ENCODE measurements at places on chromosomes 1 and 21.

DNA sequence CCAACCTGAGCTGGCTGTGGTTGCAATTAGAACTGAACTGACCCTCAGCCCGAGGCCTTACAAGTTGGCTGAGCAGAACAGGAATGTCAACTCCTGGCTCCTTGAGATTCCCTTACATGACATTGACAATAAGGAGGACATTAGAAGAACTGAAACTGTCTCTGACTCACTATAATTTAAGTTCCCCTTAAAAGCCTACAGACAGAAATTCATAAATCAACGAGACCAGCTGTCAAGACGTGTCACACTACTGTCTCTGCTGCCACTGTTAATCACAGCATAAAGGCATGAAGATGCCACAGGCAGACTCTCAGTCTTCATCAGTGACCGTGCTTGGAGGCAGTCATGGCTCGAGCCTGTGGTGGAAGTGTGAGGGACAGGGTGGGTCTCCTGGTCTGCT lies 168.8 kb downstream of the GABPA start:
- no peak for DNase-seq

DNA sequence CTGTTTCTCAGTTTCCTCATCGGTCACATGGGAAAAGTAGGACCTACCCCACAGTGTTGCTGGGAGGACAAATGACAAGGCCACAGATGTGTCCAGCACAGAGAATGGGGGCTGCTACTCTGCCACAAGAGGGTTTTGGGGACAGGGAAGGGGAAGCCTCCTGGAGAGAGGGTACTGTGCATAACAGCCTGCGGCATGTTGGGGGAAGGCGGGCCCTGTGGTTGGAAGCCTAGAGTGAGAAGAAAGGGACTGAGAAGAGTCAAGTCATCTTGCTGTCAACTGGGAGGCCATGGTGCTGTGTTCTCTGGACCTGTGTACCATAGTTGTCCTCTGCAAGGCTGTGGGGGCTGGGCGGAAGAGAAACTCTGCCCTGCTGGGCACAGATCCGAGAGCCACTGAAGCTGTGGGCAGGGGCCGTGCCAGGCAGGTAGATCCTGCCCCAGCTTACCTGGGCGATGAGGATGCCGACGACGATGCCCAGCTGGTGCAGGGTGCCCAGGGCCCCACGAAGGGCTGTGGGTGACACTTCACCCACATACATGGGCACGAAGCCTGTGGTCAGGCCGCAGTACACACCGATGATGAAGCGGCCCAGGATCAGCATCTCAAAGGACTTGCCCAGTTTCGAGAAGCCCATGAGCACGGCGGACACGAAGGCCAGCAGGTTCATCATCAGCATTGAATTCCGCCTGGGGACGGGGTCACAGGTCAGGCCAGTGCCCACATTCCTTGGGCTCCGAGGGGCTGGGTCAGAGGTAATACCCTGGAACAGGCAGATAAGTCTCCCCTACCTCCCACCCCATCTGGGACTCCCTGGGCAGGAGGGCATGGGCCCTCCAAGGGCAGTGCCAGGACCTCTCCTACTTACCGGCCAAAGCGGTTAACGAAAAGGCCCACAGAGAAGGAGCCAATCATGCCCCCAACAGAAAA lies 28.2 kb downstream of the SLC2A1 start:
- DNase-seq, result no peak

DNA sequence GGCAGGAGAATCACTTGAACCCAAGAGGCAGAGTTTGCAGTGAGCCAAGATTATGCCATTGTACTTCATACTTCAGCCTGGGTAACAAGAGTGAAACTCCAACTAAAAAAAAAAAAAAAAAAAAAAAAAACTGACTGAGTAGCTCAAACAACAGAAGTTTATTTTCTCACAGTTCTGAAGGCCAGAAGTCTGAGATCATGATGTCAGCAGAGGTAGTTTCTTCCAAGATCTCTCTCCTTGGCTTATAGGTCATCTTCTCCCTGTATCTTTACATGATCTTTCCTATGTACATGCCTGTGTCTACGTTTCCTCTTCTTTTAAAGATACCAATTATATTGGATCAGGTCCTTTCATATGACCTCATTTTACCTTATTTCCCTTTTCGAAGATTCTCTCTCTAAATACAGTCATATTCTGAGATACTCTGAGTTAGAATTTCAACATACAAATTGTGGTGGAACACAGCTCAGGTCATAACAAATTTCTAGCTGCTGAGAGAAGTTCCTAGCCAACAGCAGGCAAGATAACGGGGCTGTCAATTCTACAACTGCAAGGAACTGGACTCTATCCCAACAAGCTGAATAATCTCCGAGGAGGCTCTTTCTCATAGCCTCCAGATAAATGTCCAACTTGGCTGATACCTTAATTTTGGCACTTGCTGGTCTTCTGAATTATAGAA lies 187.7 kb upstream of the ADAMTS5 start:
- no peak for DNase-seq

DNA sequence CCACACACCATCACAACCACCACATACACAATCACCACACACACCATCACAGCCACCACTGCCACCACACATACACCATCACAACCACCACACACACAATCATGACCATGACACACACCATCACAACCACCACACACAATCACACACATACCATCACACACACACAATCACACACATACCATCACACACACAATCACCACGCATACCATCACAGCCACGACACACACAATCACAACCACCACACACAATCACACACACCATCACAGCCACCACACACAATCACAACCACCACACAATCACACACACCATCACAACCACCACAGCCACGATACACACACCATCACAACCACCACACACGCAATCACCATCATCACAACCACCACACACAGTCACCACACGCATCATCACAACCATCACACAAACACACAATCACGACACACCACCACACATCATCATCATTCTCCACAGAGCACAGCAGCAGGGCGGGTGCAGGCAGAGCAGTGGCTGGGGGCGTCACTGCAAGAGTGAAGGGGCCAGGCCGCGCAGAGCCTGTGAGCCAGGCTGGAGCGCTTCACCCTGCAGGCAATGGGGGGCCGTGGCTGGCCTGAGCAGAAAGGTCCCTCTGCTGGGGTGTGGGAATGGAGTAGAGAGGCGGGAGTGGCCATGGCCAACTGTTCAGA lies 32.6 kb downstream of the CDCP2 start:
- no peak for DNase-seq

- no peak for DNase-seq
Observed at GRCh38 chr1:175220853-175221556, 28.4 kb upstream of the KIAA0040 start.

- no peak for DNase-seq
Observed at GRCh38 chr1:172754609-172755008, 95.7 kb downstream of the FASLG start.

GRCh38 chr1:65147424-65148177 lies 402 bp upstream of the AK4 start:
- no peak for DNase-seq

- no peak for DNase-seq
Observed at GRCh38 chr1:18722270-18722669, 91.6 kb downstream of the PAX7 start.

DNA sequence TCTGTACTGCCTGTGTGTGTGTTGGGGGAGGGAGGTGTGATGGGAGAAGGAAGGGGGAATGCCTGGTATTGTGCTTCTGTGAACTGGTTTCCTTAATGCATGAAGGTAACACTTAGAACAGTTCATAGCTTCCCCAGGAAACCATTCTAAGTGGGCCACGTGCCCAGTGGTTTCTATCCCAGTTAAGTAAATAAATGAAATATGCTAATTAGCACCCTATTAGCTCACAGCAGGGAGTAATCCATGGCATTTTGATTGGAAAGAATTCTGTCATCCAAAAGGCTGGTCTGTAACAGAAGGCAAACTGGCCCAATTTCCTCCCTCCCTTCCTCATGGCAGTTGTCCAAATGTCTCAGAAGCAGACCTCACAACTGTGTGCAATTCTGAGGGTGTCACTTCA lies 199.3 kb downstream of the TTLL7 start:
- DNase-seq, result no peak

GRCh38 chr1:82565146-82565545 lies 764.4 kb downstream of the ADGRL2 start:
- no peak for DNase-seq

GRCh38 chr1:7448986-7449385 lies 322.1 kb upstream of the VAMP3 start:
- no peak for DNase-seq

DNA sequence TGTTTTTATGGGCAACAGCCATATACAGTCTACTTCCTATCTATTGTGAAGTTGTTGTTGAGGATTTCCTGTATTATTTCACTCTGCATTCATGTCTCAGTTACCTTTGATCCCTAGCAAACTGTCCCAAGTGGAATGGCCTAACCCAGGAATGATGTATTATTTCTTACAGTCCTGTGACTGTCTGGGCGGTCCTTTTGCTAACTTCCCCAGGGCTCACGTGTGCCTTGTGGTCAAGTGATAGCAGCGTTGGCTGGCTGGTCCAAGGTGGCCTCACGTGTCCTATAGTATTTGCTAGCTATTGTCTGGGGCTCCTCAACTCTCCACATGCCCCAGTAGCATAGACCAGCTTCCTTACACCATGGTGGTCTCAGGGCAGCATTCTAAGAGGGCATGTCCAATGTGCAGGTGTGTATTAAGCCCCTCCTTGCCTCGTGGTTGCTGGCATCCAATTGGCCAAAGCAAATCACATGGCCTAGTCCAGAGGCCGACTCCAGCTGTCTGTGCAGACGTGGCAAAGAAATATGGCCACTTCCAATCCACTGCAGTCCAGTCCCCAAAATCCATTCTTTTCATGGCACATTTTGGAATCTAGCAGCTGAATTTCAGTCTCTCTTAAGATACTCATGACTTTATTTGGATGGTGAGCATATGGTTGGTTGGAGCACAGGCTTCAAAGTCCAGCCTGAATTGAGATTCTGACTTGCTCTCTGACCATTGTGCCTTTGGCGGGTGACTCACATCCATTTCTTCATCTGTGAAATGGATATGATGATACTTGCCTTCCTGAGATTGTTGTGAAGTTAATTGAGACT lies 94.1 kb downstream of the GALNT2 start:
- no peak for DNase-seq

- DNase-seq, result no peak
Observed at GRCh38 chr1:242828199-242828598, 303.7 kb upstream of the PLD5 start.

- no peak for DNase-seq
Observed at GRCh38 chr1:195897076-195897475, 711.2 kb downstream of the KCNT2 start.

DNA sequence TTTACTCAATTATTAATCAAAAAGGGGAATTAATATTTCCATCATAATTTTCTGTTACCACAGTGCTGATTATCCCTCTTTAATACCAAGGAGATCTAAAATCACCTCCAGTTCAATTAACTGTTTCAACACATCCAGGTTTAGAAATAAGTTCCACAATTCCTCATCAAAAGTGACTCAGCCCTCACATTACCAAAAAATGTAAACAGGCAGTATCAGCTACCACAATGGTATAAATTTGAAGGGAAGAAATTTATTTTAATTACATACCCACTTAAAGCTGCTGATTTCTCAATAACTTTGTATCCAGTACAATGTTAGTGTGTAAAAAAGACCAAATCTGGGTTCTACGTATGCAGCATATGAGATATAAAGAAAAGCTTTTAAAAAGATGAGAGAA lies 51.9 kb downstream of the EIF4G3 start:
- no peak for DNase-seq

DNA sequence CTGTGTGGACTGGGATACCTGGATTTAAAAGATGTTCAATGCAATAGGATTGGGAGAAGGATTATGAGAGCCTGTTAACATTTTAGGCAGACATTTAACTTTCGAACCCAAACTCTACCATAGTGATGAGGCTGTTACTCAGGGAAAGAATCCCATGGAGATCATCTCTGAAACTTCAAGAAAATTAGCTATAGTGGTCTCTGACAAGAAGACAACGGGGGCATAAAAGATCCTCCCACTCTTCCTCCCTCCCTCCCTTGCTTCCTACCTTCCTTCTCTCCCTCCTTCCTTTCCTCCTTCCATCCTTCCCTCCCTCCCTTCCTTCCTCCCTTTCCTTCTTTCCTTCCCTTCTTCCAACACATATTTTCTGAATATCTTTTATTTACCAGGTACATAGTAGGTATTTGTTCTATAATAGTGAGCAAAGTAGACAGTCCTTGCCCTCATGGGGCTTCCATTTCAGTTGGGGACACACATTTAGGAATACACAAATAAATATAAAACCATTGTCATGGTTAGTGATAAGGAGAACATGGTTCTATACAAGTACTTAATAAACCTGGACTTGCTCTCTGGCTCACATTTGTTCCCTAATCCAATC lies 143.2 kb downstream of the ATP6V1G3 start:
- no peak for DNase-seq

GRCh38 chr1:230231774-230232145 lies 164.7 kb downstream of the GALNT2 start:
- no peak for DNase-seq

- DNase-seq, result no peak
Observed at GRCh38 chr1:214362188-214362882, 81.4 kb downstream of the SMYD2 start.

GRCh38 chr21:45504021-45504515 lies 38.2 kb downstream of the SLC19A1 start:
- DNase-seq, result no peak

- DNase-seq, result no peak
Observed at GRCh38 chr1:213568929-213569815, 418.6 kb upstream of the PROX1 start.

- DNase-seq, result no peak
Observed at GRCh38 chr1:244730153-244730933, 77.4 kb downstream of the DESI2 start.

DNA sequence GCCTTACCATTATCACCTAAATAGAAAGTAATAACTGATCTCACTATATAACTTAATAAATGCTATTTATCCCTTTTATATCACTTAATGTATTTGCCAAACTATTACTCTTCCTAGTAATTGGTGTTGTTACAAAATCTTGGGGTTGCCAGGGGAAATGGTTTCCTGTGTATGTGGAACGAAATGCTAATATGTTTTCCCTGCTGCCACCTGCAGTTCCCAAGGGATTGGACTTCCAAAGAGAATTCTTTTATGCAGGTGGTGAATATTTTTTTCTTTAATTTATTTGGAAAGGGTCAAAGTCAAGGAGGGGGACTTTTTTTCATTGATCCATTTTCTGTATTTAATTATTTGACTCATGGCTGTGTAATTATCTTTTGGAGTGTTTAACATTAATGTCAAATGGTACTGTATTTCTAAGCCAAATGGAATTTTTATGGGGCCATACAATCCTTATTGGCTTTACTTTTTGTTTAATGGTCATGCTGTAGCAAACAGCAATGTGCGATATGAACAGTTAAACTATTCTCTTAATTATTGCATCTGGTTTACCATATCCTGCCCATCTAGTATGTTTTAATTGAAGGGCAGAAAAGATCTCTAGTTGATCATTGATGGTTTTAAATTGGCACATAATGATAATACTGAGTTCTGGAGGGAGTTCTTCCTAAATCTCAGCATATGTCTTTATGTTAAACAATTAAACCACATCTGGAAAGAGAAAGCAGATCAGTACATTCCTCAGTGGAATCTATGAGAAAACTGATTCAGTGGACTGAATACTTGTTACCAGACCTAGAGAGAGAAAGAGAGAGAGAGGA lies 486.3 kb downstream of the TTLL7 start:
- no peak for DNase-seq

GRCh38 chr1:198088360-198089071 lies 68.3 kb upstream of the NEK7 start:
- DNase-seq, result no peak

All from effector CD8-positive, alpha-beta T cell (primary cell).